NCI-H524 (cell line): ENCODE measurements at places on chromosomes 1 and 21.

- no peak for DNase-seq
These were observed 219.2 kb downstream of the PTPRC start for GRCh38 chr1:198858033-198858432.

DNA sequence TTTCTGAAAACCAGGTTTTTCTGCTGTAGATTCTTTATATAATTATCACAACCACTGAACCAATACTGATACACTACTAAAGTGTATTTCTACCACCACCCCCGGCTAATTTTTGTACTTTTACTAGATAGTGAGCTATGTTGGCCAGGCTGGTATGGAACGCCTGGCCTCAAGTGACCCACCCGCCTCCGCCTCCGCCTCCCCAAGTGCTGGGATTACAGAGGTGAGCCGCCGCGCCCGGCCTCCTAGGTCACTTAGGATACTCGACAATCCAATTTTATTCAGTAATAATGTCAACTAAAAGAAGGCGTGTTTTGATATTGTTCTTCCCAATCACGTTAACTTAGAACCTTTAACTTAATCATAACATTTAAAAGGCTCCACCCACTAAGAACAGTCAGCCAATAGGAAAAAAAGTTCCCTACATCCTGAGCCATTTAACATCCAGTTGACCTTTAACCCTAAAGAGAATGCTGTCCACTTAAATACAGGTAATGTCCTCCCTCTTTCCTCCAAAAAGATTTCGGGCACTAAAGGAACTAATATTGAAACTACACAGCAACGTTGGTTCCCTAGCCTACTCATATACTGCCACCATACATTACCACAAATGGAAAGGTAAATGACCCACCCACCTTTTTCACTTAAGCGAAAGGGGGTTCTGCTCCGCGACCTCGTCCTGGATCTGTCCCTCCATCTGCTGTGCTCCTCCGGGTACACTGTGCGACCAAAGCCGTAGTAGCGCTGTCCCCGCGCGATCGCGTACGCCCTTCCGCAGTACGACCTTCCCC lies 1.2 kb downstream of the RSRP1 start:
- no peak for DNase-seq

- no peak for DNase-seq
These were observed 15.6 kb upstream of the TACSTD2 start for GRCh38 chr1:58592522-58593134.

GRCh38 chr1:56436912-56437417 lies 142.4 kb downstream of the PLPP3 start:
- no peak for DNase-seq

DNA sequence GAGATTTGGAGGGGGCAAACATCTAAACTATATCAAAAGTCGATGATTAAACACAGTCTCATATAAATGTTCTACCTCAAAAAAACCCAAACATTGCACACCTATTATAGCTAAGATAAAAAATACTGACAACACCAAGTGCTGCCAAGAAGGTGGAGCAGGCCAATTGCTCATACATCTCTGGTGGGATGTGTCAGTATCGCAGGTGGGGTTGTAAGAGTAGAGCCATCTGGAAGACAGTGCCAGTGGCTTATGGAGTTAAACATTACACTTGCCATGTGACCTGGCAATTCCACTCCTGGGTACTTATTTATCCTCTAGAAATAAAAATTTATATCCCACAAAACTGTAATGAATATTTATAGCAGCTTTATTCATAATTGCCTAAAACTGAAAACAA lies 213.4 kb downstream of the DISC1 start:
- no peak for DNase-seq

- DNase-seq: peak; percentile 85
These were observed 39.5 kb upstream of the CASZ1 start for GRCh38 chr1:10835822-10836421.
